GM10248 (cell line): ENCODE measurements at places on chromosomes 3 and 15.

GRCh38 chr3:143286392-143287010, 166.9 kb downstream of the CHST2 start:
- DNase-seq = no peak

DNA sequence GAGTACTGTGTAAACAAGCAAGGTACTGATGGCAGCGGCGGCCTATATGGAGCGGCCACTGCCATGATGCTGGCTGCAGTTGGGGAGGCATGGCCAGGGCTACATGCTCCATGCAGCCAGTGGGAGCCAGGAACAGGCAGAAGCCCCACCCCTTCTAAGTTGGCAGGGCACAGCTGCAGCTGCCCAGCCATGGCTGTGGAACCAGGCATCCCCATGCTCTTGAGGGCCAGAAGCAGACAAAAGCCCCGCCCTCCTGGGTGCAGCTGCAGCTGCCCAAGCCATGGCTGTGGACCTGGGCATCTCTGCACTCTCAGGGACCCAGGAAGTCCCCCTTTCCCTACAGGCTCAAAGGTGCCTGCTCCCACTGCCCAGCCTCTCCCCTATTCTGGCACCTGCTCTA, 150.9 kb downstream of the FMN1 start:
- DNase-seq = no peak

GRCh38 chr3:172087602-172088580, 48.5 kb downstream of the FNDC3B start:
- peak; percentile 21 for DNase-seq

DNA sequence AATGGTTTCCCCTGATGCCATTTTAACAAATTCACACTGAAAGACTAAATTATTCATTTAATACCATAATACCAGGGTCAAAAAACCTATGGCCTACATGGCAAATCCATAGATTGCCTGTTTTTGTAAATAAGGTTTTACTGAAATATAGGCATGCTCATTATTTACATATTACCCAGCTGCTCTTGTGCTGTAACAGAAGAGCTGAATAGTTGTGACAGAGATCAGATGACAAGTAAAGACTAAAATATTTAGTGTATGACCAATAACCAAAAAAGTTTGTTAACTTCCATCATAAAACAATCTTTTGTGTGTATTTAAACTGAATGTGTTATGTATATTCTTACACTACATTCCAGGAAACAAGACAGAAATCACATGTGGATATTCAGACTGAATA, 60.2 kb downstream of the DENND4A start:
- no peak for DNase-seq

- DNase-seq = no peak
Measured at GRCh38 chr15:68962465-68962864, 32.1 kb downstream of the SPESP1 start.

DNA sequence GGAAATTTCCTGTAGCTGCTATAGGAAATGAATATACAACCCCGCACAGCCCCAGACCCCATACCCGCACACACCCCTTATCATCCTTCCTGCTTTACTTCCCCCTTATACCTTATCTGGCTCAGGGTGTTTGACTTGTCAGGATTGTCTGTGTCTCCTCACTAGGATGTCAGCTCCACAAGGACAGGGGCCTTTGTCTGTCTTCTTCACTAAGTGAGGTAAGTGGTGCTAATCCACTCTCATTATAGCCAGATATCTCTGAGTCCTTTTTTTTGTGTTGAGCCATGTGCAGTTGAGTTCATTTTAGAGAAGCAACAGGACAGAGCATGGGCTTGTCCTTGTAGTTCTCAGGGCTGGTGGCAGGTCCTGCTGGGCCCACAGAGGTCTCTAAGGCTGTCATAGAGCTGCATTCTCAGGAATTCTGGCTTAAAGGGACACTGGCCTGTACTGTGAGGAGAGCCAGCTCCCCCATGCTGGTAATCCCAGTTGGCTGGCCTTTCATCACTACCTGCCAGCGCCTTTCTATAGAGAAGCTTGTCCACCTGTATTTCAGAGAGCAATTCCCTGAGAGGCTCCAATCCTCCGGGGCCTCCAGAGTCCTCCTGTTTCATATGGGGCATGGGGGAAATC, 9.0 kb downstream of the KY start:
- DNase-seq = no peak

DNA sequence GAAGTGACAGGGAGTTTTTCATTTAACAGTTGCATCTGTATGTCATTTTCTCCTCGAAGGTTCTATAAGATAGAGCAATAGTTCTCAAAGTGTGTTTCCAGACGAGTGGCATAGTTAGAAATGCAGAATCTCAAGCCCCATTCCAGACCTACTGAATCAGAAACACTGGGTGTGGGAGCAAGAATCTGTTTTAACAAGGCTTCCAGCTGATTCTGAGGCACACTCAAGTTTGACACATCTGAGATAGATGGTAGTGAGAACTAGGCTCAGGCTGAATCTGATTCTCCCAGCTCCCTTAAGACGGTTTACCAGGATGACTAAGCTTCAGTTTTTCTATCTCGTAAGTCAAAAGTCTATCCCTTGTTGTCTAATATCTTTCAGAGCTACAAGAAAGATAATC, 159.8 kb upstream of the NUDT16 start:
- no peak for DNase-seq

DNA sequence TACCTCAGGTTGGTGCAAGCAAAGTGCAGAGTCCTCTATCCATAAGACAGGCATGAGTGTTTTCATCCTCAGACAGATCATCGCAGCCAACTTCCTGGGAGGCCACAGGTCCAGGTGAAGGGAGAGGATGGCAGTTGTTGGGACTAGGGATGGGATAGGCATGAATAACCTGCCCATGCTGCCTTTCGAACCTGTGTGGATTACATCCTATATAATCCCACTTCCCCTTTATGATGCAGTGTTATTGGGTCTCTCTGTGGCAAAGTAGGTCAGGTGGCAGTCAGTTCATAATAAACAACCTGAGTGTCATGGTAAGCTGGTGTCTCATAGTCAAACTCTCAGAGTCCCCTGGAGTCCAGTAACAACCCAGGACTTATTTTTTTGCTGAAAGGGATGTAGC, 40.4 kb downstream of the CCR3 start:
- no peak for DNase-seq

- DNase-seq = no peak
Measured at GRCh38 chr15:62326460-62327011, 161.5 kb upstream of the C2CD4B start.

DNA sequence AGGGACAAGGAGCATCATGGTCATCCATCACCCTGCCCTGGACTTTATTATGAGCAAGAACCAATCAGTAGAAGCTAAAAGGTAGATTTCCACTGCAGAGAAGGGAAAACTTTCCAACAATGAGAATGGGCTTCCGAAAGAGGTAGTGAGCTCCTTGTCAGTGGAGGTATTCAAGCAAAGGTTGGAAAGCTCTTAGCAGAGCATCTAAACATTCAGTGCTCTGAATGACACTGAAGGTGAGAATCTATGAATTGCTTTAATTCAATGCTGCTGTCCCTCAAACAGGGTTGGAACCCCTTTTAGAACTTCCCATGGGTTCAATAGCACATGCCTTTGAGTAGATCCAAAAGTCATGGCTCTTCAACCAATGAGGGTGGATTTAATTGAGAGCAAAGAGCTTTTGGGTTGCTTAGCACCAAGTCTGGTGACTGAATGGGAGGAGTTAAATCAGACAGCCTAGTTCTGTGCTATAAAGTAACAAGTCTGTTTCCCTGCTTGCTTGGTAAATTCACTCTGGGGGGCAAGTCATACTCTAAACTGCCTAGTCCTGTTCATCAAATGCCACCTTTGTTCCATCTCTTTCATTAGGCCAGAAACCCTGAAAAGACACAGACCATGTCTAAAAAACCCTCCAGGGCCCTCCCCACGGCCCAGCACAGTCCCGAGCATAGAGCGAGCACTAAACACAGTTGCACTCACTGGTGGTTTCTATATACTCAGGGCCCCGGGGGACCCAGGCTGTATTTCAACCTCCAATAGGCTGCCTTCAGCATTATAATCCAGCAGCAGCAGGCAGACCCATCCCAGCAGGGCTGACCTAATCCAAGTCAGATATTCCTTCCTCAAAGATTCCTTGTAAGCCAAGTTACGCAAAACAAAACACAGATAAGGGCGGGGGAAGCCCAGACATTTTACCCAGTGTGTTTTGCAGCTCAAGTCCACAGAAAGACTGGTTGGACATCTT, 161.2 kb downstream of the MEGF11 start:
- DNase-seq = no peak

DNA sequence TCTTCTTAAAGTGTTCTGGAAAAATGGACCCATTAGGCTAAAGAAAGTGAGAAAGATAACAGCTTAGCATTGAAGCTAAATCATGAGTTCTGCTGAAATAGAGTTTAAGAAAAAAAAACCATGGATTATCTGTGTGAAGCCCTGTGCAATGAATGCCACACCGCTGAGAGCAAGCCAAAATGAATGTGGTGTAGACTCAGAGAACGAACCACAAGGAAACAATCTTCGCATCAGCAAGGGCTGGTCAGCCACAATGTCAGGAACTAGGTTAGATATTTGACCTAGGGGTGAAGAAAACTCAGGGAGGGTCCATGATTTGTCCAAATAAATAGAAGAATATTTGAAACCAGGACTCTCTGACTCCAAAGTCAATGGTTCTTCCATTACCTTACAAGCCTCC, 91.4 kb upstream of the MEX3B start:
- DNase-seq = no peak
